Calu3 (cell line): ENCODE measurements at places on chromosomes 11 and 22. TPM values are rescaled to one million over a fixed set of nuclear protein-coding genes. Genes with fewer than 3 reads are reported as not detected.
A peak's percentile ranks its signal among the peaks of the same experiment; 100 is the strongest.

Gene INS
- total RNA-seq = not detected in 2 replicates

Gene EMID1
- total RNA-seq = 1.1 and 2.4 TPM in 2 replicates

DNA sequence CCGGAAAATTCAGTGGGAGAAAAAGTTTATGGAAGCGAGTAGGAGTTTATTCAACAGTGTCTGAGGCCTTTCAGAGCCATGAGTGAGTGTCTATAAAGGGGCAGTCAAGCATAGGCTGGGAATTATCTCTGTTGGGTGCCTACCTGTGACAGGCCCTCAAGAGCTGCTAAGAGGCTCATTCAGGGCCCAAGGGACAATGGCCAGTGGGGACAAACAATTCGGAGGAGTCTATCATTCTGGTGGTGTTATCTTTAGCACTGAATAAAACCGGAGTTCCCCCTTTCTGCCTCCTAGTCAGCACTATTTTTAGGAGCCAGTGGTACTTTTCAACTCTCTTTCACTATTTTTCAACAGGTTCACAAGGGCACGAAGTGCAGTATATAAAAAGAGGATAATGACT lies 89.5 kb upstream of the HTATIP2 start:
- H3K27ac ChIP-seq = no peak overlapping the region
- peaks cover 87% of the 10 kb centered on the region for H3K27me3 ChIP-seq
- no peak overlapping the region for H3K4me3 ChIP-seq
- H3K4me1 ChIP-seq = no peaks in the 10 kb centered on the region

GRCh38 chr22:46732513-46732912 lies 5.5 kb downstream of the CERK start:
- DNase-seq = no peak
- peaks cover 35% of the 10 kb centered on the region for H3K4me1 ChIP-seq
- no peak overlapping the region for H3K27ac ChIP-seq

DNA sequence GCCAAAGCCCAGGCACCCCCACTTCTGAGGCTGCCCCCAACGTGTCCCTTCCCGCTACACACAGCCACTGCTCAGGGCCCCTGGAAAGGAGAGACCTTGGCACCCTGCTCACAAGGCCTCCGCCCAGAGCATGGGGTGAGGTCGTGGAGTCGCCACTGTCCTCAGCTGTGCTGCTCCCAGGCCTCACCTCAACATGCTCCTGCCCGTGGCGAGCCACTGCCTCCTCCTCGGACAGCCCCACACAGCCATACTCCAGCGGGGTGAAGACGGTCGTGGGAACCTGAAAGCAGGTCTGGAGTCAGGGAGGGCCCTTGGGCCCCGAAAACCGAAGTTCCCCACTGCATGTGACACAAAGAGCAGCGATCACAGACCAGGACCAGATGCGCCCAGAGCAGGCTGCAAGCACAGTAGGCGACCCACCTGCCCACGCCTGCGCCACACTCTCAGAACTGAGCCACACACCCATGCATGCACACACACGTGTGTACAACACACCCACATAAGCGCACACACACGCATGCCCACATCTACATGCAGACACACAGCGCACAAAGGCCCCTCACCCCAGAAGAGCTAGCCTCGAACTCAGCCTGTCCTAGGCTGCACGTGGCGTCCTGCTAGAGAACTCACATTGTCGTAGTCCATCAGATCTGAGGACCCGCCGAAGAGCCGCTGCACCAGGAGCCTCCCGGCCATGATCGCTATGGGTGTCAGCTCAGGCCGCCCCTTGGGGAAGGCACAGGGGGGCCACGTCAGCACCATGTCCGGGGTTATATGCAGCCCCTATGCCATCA lies 25.5 kb upstream of the GNB1L start:
- no peak overlapping the region for H3K4me3 ChIP-seq
- DNase-seq = no peak
- no peak overlapping the region for H3K27ac ChIP-seq
- no peaks in the 10 kb centered on the region for H3K27me3 ChIP-seq
- peaks cover 23% of the 10 kb centered on the region for H3K4me1 ChIP-seq

DNA sequence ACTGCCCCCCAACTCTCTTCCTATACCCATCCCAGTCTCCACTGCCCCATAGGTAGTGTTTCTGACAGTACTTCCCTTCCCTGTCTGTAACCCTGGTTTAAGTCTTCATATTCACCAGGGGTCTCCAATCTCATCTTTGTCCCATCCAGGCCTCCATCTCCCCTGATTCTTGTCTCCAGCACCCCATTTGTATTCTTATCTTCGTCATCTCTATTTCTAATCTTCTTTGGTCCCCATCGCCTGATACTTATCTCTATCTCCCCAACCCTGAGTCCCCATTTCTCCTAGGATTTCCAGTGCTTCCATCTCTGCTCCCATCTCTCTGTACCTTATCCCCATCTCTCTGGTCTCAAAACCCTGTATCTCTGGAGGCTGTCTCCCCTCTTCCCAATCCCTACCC lies 1.8 kb downstream of the PHOX2A start:
- H3K36me3 ChIP-seq = peaks cover 17% of the 10 kb centered on the region
- no peak overlapping the region for H3K4me3 ChIP-seq
- no peak overlapping the region for H3K27ac ChIP-seq
- peaks cover 39% of the 10 kb centered on the region for H3K27me3 ChIP-seq
- H3K4me1 ChIP-seq = no peaks in the 10 kb centered on the region

DNA sequence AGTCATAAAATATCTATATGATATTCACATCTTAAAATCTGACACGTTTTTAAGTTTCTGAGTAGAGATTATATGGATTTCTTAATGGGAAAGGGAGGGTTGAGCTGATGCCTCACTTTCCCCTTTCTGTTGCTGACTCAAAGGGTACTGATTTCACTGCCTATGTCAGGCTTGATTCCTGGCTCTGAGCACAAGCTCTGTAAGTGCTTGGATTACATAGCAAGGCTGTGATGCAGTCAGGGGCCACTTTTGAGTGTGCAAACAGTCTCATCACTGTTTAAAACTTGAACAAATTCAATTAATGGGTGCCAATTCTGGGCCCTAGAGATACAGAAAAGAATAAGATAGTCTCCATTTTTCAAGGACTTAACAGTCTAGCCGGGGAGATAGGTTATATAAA lies 14.4 kb downstream of the ATXN10 start:
- H3K27me3 ChIP-seq = no peaks in the 10 kb centered on the region
- peaks cover 40% of the 10 kb centered on the region for H3K4me1 ChIP-seq
- no peak for DNase-seq
- peak overlapping the region; percentile 85 for H3K27ac ChIP-seq
- H3K36me3 ChIP-seq = peaks cover 18% of the 10 kb centered on the region

- H3K27me3 ChIP-seq = peaks cover 86% of the 10 kb centered on the region
- H3K4me1 ChIP-seq = peaks cover 3% of the 10 kb centered on the region
- H3K4me3 ChIP-seq = no peak overlapping the region
- no peak for DNase-seq
Measured at GRCh38 chr22:22823131-22823810, 64.3 kb upstream of the IGLL5 start.

DNA sequence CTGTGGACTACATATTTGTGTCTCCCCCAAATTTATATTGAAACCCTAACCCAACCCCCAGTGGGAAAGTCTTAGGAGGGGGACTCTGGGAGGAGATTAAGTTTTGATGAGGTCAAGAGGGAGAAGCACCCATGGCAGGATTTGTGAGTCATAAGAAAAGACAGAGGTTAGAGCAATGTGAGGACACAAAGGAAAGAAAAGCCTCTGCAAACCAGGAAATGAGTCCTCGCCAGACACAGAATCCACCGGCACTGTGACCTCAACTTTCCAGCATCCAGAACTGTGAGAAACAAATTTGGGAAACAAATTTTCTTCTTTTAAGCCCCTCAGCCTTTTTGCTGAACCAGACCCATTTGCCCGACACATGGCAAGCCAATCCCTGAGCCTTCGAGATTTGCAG lies 397.0 kb downstream of the NTM start:
- no peaks in the 10 kb centered on the region for H3K27me3 ChIP-seq
- no peak overlapping the region for H3K4me3 ChIP-seq
- DNase-seq = no peak
- no peaks in the 10 kb centered on the region for H3K4me1 ChIP-seq

DNA sequence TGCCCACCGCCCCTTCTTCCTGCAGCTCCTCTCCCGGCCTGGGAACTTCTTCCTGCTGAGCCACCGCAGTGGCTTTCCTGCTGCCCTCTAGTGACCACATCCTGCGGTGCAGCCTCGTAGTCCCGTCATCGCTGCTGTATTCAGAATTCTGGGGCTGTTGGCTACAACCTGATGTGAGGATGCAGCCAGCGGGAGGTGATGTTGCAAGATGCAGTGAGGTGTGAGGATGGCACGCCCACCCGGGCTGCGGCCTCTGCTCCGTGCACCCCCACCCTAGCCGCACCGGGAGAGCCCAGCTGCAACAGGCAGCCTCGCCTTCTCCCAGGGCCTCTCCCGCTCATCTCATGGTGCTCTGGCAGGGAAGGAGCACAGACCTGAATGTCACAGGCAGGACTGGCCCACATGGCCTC lies 10.1 kb downstream of the CHST1 start:
- no peaks in the 10 kb centered on the region for H3K4me1 ChIP-seq
- H3K4me3 ChIP-seq = no peak overlapping the region
- no peak overlapping the region for H3K27ac ChIP-seq
- no peaks in the 10 kb centered on the region for H3K36me3 ChIP-seq

DNA sequence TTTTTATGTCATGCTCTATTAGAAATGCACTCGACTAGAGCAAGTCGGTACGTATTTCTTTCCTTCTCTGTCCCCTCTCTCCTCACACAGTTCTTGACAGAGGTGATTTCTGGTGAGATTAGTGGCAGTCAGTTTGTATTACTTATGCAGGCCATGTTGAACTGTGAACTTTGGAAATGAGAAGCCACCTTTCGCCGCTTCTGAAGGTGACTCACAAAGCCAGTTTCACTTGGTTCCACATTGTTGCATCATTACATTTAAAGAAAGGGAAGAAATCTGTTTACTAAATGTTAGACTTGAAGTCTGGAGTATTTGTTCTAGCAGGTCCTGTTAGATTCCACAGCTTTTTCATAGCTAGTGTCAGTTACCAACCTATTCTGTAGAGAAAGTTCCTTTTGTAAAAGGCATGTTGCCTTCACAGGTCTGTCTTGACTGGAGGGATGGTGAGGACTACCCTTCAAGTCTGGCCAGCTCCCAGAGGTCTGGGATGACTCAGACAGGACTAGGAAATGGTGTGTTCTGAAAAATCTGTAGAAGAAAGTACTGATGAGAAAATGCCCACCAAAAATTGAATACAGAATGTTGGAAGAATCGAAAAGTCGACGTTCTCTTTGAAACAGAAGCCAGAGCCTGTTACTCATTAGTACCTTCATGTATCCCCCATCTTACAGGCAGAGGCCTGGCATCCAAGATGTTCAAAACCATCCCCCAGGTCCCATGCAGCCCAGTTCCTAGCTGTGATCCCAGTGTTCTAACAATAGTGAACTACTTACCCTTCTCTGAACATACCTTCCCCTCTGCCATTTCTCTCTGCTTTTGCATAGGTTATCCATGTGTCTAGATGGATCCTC lies 181.4 kb downstream of the DBX1 start:
- H3K27ac ChIP-seq = peak overlapping the region; percentile 98
- peaks cover 59% of the 10 kb centered on the region for H3K4me1 ChIP-seq
- H3K4me3 ChIP-seq = peak overlapping the region; percentile 51
- peaks cover 33% of the 10 kb centered on the region for H3K36me3 ChIP-seq
- DNase-seq = peak; percentile 61

DNA sequence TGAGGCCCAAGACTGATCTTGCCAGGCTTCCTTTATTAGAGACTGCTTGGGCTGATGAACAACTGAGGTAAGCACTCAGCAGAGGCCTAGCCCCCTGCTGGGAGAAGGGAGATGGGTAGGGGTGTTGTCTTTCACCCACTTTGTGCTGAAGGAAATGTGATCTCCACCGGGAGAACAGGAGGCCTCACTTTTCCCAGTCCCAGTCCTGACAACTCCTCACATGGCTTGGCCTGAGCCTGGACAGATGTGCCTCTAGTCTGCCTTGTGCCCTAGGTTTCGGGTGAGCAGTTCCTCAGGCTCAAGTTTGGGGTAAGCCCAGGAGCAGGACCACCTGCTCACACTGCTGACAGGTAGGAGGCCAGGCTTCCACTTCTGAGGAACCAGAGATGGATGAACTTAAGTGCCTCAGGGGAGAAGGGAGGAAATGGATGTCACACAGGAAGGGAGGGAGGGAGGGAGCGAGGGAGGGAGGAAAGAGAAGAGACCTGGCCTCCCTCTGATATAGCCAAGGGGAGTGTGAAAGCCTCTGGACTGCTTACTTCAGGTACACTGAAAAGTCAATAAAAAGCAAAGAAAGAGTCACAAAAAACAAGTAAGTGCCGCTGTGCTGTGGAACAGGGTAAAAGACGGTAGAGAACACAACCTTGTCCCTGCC lies 8.1 kb downstream of the CLPB start:
- H3K36me3 ChIP-seq = no peaks in the 10 kb centered on the region
- peaks cover 8% of the 10 kb centered on the region for H3K4me1 ChIP-seq
- no peak for DNase-seq
- no peak overlapping the region for H3K4me3 ChIP-seq

DNA sequence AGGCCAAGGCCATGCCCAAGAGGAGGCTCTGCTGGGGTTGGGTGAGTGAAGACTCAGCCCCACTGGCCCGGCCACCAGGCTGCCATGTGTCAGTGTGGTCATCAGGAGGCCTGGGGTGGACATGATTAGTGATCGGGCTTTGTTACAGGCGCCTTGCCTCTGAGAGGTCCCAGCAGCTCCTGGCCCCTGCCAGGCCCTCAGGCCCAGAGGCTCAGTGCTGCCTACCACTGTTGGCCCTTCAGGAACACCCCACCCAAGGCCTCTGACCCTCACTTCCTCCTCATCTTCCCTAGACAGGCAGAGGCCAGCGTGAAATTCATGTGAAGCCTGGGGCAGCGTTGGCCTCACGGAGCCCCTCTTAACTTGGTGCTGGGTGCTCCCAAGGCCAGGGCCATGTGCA lies 2.2 kb downstream of the MRPL23 start:
- H3K27ac ChIP-seq = no peak overlapping the region
- H3K27me3 ChIP-seq = no peaks in the 10 kb centered on the region
- no peak for DNase-seq
- H3K4me1 ChIP-seq = peaks cover under 1% of the 10 kb centered on the region

Gene RBFOX2
- 63.1 and 64.1 TPM in 2 replicates for total RNA-seq

- H3K4me1 ChIP-seq = no peaks in the 10 kb centered on the region
- peak; percentile 68 for DNase-seq
- no peak overlapping the region for H3K27ac ChIP-seq
- H3K27me3 ChIP-seq = no peaks in the 10 kb centered on the region
- no peak overlapping the region for H3K4me3 ChIP-seq
Measured at GRCh38 chr22:30754971-30755758, 60.5 kb downstream of the OSBP2 start.

DNA sequence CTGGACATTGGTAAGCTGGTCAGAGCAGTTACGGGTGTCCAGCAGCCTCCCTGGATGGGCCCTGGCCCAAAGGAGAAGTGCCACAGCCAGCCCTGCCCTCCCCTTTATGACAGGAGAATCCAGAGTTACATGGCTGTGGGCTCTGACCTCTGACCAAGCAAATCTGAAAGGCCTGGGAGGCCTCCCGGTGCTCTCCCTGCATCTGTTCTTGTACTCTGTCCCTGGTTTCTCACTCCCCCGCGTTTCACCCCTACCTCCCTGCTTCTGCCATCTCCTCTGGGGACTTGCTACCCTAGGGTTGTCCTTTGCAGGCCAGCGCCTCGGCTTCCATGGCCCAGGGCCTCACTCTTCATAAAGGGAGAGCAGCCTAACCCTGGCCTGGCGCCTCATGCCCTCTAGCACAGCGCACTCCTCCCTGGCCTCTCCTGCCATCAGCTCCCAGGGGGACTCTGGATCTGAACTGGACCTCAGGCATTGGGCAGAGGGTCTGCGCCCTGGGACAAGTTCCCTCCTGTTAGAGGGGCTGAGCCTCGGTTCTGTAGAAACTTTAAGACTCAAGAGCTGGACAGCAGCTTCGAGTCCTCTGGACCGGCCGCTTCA lies 10.7 kb downstream of the PICK1 start:
- H3K27me3 ChIP-seq = no peaks in the 10 kb centered on the region
- no peak for DNase-seq
- H3K27ac ChIP-seq = no peak overlapping the region
- peaks cover 48% of the 10 kb centered on the region for H3K36me3 ChIP-seq

Gene TCF20
- total RNA-seq = 87.2 and 96.0 TPM in 2 replicates
